A549 treated with RU486 at 1 μM for 4 hours (cell line): ENCODE measurements at places on chromosomes 5 and 9. TPM values are rescaled to one million over a fixed set of nuclear protein-coding genes. Genes with fewer than 3 reads are reported as not detected.

Gene GALNT12
- total RNA-seq, result 3.1 to 5.1 TPM (median 4.7 TPM) in 5 replicates

Gene LCN12
- 0.61 to 1.6 TPM (median 0.86 TPM) in 5 replicates for total RNA-seq

Gene NIPAL4
- total RNA-seq, result 9.5 to 13.6 TPM (median 11.6 TPM) in 5 replicates

Gene GPR151
- not detected in 5 replicates for total RNA-seq

Gene PBX3
- total RNA-seq, result 8.3 to 13.4 TPM (median 12.5 TPM) in 5 replicates

Gene BTNL9
- 0.57 to 1.3 TPM (median 0.74 TPM) in 5 replicates for total RNA-seq

Gene PCDH12
- not detected in 5 replicates for total RNA-seq

Gene GABRA1
- total RNA-seq, result not detected in 5 replicates

Gene FBP1
- not detected in 5 replicates for total RNA-seq

Gene FAM200C
- total RNA-seq, result 1.0 to 2.2 TPM (median 2.0 TPM) in 5 replicates

Gene ELAVL2
- 0.10 to 0.19 TPM in 2 of 5 replicates, not detected in the others for total RNA-seq

Gene TNC
- 0.87 to 1.4 TPM (median 0.99 TPM) in 5 replicates for total RNA-seq

Gene HDAC3
- 48.1 to 52.6 TPM (median 51.4 TPM) in 5 replicates for total RNA-seq

Gene HCN1
- not detected in 5 replicates for total RNA-seq

Gene SOWAHA
- total RNA-seq, result 0.16 to 0.17 TPM (median 0.17 TPM) in 4 of 5 replicates, not detected in the other

Gene SLC22A5
- total RNA-seq, result 18.7 to 21.4 TPM (median 20.3 TPM) in 5 replicates

Gene MEGF10
- total RNA-seq, result not detected in 5 replicates

Gene TAF1L
- total RNA-seq, result 0.02 TPM in 1 of 5 replicates, not detected in the others

Gene FAM169A
- total RNA-seq, result 2.7 to 7.1 TPM (median 6.6 TPM) in 5 replicates

Gene SPATA24
- total RNA-seq, result 4.1 to 6.0 TPM (median 5.0 TPM) in 5 replicates

Gene WDR38
- total RNA-seq, result 0.21 to 0.23 TPM in 2 of 5 replicates, not detected in the others

Gene FBN2
- total RNA-seq, result 11.8 to 18.5 TPM (median 17.3 TPM) in 5 replicates

Gene SLC6A19
- total RNA-seq, result 0.04 TPM in 1 of 5 replicates, not detected in the others

Gene TAF11L7
- not detected in 5 replicates for total RNA-seq

Gene LCN15
- total RNA-seq, result not detected in 5 replicates
